ENCODE measurements at places on chromosomes 7 and 10.

DNA sequence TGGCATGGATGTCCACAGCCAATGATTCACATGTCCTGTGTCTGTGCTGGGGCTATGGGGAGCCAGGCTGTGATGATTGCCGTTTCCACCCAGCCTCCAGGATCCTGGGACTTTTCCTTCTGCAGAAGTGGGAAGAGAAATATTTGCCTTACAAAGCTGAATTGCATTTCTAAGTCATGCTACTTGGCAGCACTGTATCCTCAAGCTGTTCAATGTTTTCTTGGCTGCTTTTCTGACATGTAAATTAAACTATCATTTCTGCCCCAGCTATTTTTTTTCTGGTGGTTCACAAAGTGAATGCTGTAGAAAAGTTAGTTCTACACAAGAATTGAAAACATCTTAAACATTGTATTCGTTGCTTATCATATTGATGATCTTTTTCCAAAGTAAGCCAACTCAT is 51.9 kb upstream of the TCERG1L start:
- no peak for DNase-seq

DNA sequence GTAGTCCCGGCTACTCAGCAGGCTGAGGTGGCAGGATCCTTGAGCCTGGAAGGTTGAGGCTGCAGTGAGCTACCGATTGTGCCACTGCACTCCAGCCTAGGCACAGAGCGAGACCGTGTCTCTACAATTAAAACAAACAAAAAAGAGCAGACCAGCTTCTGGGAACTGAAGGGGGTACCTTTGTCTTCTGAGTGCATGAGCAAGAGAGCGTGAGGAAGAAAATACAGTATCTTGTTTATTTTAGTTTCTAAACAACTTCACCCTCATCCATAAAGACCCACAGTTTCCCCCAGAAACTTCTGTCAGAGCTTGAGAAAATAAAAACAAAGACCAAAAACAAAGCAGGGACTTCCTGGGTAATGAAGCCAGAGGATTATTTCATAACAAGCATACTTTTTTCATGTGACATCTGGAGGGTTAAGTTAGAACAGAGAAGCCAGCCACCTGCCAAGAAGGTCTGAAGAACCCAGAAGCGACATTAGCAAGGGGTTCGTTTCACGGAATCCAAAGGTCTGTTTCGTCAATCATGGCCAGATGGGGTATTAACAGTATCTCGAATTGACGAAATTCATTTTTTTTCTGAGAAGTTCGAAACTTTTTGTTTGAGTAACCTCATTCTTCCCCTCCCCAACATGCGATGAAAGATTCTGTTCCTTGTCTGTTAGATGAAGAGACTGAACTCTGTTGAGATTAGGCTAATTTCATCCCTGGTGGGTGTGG is 10.2 kb upstream of the IL2RA start:
- DNase-seq: no peak

DNA sequence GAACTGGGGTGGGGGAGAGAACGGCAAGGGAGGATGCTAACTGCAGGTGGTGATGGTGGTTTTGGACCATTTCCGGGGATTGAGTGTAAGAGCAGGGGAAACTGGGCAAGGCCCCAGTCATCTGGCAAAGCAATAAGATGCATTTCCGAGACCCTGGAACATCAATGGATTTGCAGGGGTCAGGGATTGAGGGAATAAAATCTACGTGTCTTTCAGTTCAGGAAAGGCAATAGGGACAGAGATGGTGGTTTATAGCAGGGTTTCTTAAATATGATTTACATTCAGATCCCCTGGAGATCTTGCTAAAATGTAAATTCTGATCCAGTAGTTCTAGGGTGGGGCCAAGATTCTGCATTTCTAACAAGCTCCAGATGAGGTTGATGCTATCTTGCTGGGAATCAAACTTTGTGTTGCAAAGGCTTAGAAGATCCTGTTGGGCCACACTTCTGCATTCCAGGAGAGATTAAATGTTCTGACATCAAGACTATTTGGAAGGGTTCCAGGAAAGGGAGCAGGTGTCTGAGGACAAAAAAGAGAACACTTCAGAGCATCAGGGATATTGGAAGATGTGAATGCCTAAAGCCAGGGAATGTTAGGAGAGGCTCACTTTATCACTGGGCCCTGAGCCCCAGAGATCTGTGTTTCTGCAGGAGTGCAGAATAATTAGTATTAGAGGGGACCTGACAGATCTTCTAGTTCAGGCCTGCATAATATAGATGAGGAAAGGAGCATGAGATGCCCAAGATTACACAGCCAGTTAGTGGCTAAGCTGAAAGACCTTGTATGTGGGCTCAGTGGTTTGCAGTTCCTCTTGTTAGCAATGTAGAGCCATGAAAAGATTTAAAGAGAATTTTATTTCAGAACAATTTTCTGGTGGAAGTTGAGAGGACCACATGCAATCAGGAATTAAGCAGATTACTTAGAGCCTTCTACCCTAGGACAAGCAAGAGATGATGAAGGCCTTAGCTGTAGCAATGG is 32.4 kb downstream of the BLNK start:
- DNase-seq: no peak

DNA sequence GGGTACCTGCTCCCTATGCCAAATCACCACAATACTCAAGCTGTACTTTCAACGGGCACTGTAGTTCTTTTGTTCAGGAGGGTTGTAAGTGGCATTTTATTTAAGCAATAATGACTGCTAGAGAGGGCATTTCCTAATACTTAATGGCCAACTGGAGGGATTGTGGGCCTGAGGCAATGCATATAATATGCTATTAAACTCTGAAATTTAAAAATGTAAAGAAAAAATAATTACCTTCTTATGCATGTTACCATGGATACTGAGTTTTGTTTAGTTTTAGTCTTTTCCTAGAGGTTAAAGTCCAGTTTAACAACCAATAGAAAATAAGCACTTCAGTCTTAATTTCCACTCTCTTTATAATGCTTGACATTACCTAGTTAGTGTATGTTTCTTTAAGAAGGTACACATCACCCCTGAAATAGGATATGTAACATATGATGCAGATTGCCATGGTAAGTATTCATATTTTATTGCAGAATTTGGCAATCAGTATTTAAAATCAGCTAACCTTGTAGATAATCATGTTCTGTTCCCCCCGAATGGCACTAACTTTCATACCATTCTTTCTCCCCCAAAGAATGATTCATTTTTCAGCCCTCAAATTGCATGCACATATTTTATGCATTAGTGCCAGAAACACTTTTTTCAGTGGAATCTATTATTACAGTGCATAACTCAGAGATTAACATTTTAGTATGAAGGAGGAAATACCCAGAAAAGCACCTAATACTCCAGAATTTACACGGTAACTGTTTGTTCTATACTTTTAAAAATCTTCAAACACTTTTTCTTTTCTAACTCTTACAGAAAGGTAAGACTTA is 90.3 kb upstream of the ZNF438 start:
- DNase-seq: no peak

GRCh38 chr7:158469396-158470051 is 118.1 kb downstream of the PTPRN2 start:
- no peak for DNase-seq

DNA sequence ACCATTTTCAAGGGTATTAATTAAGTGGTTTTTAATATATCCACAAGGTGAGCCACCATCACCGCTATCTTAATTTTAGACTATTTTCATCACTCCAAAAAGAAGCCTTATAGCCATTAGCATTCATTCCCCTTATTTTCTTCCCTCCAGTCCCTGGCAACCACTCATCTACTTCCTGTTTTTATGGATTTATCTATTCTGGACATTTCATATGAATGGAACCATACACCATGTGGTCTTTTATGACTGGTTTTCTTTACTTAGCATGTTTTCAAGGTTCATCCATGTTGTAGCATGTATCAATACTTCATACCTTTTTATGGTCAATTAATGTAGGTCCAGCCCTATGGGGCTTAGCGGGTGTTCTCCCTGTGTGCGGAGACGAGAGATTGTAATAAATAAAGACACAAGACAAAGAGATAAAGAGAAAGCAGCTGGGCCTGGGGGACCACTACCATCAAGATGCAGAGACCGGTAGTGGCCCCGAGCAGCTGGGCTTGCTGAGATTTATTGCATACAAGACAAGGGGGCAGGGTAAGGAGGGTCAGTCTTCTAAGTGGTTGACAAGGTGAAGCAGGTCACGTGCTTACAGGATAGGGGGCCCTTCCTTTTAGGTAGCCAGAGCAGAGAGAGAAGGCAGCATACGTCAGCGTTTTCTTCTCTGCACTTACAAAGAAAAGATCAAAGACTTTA is 14.6 kb downstream of the WBP1L start:
- no peak for DNase-seq

DNA sequence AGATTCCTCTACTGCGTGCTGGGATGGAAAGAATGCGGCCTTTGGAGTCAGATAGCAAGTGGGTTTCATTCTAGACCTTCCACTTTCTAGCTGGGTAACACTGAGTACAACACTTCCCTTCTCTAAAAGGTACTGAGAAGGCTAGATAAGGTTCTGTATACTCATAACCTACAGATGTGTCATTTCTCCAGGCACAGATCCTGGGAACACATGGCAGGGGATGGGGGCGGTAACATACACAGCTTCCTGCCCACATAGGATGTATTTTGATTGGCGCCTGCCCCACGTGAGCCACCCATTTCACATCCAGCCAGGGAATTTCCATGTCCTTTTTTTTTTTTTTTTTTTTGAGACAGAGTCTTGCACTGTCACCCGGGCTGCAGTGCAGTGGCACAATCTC is 31.8 kb downstream of the KLRG2 start:
- DNase-seq: no peak

GRCh38 chr10:53534428-53534827 is 761.8 kb upstream of the MBL2 start:
- no peak for DNase-seq

DNA sequence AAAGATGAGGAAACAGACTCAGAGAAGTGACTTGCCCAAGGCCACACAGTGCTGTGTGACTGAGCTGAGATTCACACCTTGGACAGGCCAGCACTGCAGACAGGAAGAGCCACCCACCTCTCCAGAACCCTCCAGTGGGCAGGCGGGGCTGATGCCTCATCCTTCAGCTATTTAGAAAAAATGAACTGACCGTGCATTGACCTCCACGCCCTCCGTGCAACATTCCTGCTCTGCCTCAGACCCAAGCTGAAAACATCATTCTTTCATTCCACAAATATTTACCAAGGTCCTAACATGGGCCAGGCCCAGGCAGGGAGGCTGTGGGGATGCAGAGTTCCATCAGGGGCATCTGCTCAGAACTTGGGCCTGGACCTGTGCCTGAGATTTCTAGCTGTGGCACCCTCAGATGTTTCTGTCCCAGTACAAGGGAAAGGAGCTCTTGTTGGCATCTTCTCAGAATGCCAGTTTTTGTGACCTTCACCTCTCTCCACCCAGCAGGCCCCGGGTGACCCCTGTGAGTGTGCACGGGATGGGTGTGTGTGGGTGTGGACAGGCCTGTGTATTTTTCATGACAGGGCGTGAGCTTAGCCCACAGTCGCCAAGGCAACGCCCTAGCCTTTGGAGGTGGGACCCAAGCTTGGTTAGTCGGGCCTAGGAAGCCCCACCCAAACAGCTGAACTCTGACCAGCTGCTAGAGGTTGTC is 6.5 kb downstream of the VSIR start:
- no peak for DNase-seq

DNA sequence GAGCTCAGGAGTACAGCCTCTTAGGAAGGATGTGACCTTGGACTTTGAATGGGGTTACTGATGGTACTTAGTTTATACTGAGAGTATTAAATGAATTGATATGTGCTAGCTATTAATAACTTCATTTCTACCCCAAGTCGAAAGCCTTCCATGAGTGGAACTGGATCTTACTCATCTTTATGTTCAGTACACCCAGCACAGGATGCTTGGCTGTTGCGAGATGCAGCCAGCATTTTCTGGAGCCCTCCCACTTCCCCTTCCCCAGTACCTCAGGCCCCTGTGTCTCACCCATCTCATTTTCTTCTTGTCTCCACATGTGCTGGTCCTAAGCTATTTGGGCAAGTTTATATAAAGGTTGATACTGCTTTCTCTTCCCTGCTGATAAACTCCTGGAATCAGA is 7.2 kb downstream of the UPP1 start:
- DNase-seq: no peak

DNA sequence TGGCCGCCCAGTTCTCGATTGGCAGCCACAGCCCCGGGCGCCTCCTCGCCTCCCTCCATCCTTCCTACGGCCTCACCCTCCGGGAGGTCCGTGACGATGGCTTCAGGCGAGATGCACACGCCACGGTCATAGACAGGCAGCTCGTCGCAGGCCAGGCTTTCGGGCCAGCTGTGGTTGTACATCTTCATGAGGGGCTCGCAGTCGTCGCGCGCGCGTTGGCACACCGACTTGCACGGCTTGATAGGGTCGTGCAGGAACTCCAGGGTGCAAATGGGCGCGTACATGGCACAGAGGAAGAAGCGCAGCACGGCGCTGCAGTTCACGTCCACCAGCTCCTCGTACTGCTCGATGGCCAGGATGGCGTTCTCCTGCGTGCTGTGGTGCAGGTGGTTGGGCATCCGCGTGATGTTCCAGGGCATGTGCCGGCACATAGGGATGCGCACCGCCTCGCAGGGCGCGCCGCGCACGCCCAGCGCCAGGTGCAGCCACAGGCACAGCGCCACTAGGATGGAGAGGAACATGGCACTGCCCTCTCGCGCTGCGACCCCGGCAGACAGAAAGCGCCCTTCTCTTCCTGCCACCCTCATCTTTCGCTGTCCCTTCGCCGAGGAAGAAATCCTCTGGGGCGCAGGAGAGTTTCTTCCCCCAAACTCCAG is 472 bp downstream of the SFRP4 start:
- no peak for DNase-seq

DNA sequence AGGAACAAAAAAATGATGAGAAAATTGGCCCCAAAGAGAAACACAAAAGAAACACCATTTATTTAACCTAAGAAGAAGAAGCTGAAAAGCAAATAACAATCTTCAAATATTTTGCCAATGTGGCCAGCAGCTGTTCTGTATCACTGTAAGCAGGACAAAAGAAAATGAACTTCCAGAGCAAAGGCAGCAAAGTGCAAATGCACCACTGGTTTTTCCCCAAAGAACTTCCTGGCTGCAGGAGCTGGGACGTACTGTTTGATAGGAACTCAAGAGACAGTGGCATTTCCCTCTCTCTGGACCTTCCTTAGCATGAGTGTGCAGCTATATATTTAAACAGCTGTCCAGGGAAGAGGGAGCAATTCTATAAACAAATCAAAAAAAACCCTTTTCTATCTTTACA is 60.4 kb downstream of the RNLS start:
- no peak for DNase-seq

- peak; percentile 29 for DNase-seq
Observed at GRCh38 chr7:105691082-105691679, 109.9 kb upstream of the EFCAB10 start.

Measured in activated CD4-positive, alpha-beta T cell treated with anti-CD3 and anti-CD28 coated beads, Interleukin-2, amount 50 U/mL, for 1 hour (primary cell).